ENCODE measurements at places on chromosomes 3 and 15.

- no peak for DNase-seq
Observed at GRCh38 chr15:63436341-63436740, 54.7 kb upstream of the CA12 start.

DNA sequence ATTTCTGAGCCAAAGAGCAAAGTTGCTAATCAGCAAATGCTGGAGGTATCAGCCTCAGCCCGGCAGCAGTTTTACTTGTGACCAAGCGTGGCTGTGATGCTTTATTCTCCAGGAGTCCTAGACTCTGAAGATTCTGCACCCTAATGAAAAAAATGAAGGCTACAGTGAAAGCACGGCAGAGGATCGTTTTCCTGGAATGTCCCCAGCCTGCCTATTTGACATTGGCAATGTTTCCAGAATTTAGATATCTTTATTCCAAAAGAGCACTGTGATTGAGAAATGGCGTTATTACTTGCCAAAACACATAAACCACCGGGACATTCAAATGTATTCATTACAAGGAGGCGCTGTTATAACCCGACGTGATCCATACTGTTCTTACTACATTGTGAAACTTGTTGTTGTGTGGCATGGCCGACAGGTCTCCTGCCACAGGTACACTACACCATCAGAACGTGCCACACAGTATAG lies 263.8 kb downstream of the SLCO3A1 start:
- DNase-seq: no peak

DNA sequence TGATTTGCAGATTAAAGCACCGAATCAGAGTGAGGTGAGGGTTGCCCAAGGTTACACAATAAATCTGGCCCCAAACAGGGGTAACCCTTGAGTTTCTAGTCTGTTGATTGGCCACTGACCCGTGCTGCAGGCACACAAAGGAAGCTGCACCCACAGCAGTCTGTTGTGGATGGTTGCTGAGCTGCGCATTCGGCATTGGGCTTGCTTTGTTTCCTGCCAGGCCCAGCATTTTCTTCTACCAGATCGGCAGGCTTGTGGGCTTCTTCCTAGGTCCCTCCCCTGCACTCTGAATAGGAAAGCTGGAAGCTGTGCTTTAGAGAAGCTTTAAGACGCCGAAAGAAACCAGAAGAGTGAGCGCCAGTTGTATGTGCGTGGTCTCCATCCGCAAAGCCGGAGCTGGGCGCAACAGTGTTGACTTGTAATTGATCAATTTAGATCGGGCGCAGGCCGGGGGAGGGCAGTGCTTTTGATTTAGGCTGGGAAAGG lies 12.1 kb downstream of the B3GNT5 start:
- DNase-seq: no peak

DNA sequence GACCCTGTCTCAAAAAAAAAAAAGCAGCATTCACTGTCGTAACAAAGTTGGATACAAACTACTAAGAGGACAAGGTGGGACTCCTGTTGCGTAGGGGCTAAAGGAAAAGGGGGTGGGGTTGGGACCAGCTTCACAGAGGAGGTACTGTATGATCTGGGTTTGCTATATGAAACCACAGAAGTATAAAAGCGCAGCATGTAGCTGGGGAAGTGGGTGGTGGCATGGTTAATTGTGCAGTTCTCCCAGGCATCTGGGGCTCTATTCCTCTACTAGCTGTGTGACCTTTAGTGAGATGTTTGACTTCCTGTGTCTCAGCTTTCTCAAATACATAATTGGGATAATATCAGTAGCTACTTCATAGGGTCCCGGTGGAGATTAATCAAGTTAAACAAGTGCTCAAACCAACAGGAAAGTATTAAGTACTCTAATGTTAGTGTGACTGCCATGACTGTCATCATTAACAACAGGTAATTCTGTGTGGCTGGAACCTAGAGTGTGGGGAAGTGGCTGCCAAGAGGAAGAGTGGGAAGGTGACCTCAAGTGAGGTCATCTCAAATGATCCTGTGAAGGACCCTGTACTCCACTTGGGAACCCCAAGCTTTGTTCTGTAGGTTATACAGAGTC lies 11.5 kb downstream of the PARP16 start:
- DNase-seq: no peak

GRCh38 chr3:194782698-194783404 lies 97.2 kb downstream of the FAM43A start:
- DNase-seq: no peak

DNA sequence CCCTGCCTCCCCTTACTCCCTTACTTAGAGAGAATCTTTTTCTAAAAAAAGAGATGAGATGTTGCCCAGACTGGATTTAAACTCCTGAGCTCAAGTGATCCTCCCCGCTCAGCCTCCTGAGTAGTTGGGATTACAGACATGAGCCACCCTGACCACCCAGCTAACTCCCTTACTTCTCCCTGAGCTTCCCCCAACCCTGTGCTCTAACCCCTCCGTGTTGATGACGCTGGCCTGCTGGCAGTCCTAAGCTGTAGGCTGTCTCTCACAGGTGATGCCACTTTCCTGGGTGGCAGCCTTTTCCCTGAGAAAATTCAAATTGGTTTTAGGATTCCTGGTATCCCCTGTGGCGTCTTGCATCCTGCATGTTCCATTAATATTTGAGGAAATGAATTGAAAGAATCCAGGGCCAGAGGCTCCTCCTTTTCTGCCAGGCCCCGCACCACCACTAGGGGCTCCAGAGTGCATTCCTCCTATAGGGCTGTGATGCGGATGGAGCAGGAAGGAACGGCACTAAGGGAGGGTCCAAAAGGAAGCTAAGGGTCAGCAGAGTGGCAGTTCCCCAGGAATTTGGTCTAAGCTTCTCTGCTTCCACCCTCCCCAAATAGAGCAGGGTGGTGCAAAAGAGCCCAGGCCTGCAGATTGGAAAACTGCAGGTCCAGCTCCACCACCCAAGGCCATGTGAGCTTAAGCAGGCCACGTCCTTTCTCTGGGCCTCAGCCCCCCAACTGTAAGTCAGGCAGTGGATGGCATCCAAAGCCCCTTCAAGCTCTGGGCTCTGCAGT lies 101.1 kb downstream of the DAPK2 start:
- peak; percentile 44 for DNase-seq

DNA sequence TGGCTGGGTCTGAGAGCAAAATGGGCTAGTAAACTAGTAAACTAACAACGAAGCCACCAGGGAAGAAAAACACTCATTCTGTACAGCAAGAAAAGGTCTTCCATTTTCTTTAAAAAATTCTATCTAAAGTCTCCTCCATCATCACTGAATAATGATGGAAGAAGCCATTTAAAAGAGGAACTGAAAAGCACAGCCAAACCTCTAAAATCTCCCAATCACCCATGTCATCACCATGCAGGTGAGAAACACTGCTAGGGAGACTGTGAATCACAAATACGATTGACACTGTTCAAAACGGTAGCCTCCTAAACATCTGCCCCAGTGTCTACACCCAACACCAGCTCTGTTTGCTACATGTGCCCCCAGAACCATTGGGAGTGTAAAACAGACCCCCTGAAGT lies 140.4 kb downstream of the RORA start:
- no peak for DNase-seq

DNA sequence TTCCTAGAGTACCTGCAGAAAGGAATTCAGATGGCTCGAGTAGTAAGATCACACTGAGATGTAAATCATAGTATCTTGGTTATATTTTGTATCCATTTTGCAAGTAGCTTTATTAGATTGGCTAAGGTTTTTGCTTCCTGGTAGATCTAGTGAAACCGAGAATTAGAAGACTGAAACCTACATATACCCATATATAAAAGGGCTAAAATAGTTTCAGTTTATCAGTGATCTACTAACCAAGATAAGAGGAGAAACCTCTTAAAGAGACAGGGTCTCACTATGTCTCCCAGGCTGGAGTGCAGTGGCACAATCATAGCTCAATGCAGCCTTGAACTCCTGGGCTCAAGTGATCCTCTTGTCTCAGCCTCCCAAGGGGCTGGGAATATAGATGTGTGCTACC lies 135.3 kb downstream of the PCCB start:
- DNase-seq: no peak

- no peak for DNase-seq
Observed at GRCh38 chr15:68697711-68698690, 119.2 kb downstream of the CORO2B start.

DNA sequence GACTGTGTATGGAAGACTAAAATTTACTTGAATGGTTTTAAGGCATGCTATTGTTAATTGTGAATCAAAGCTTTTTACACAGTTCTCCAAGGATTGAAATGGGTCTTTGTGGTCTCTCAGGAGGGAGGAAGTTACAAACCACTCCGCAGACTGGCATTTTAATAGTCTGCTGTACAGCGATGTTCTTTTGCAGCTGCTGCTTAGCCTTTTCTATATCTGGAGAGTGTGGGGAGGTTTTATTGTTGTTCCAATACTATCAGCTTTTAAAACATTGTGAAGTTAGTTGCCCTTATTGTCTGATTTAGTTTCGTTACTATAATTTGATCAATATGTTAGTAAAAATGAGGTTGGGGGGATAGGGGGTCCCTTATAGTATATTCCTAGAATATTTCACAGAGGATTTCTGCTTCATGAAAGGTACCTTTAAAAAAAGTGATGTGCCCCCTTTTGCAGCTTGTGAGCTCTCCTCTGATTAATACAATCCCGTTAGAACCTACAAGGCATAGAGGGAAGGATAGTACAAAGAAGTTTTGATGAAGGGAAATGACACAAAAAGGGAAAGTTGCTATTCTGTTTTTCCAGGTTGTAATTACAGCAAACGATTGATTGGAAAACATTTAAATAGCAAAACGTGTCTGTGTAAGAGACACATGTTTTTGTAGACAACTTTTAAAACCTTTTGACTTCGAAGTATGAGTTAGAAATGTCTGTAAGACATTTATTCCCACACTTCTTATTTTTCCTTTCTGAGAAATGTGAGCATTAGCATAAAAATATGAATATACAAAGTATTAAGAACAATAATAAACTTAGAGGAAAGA lies 158.3 kb upstream of the CGNL1 start:
- no peak for DNase-seq

- no peak for DNase-seq
Observed at GRCh38 chr3:33926998-33927605, 128.7 kb downstream of the PDCD6IP start.

GRCh38 chr3:197970588-197970987 lies 10.6 kb downstream of the LMLN start:
- no peak for DNase-seq

- no peak for DNase-seq
Observed at GRCh38 chr3:82618594-82618993, 857.1 kb upstream of the GBE1 start.

- no peak for DNase-seq
Observed at GRCh38 chr3:113163152-113163551, 48.2 kb upstream of the BOC start.

- DNase-seq: no peak
Observed at GRCh38 chr3:930866-931265, 162.0 kb upstream of the CNTN6 start.

Measured in NCI-H1694 (cell line).